SK-MEL-5 (cell line): ENCODE measurements at places on chromosomes 1 and 21. TPM values are rescaled to one million over a fixed set of nuclear protein-coding genes. Genes with fewer than 3 reads are reported as not detected.
A peak's percentile ranks its signal among the peaks of the same experiment; 100 is the strongest.

DNA sequence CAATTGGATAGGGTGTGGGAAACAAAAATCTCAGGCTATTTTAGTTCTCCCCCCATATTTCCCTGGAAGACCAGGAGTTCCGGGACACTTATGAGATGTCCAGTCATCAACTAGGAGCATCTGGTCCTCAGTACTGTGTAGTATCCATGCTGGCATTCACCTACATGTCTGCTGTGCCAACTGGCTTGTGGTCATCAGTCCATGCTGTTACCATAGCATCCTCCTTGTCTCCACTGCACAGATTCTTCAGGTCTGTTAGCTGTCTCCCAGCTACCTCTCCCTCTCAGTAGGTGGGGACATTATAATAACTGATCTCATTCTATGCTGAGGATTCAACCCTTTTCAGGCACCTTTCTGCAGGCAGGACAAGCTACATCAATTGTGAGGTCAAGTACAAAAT lies 302.9 kb downstream of the BARHL2 start:
- DNase-seq = no peak

The L1TD1 gene
- not detected in 2 replicates for total RNA-seq

DNA sequence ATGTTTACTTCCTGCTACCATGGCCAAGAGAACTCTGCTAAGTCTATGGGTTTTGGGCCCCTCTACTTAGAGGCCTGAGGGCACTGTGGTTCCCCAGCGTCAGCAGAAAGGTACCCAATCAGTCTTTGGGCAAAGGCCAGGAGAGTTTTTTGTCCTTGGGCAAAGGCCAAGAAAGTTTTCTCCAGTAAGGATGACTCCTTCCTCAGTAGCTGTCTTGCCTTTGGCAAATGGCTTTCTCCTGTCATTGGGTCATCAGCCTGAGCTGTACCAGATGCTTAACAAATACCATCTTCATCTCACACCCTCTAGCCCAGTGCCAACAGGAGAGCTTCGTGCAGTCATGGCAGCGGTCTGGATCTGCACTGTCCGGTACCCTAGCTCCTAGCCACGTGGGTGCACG lies 199.3 kb upstream of the TMEM51 start:
- no peak for DNase-seq

DNA sequence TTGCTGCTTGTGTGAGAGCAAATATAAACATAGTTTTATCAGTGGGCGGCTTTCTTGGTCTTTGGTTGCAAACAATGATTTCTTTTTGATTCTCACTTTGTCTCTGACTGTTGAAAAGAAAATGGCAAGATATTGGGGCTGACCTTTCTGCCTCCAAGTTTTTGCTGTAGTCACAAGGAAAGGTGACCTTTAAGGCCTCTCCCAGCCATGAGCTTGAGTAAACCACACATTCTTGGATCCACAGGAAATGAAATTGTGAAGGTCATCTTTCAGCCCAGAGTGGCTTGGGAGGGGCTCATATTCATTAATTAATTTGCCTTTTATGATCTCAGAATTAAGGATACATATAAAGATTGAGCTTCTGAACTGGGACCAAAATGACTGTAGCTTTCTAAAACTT lies 241.6 kb downstream of the BACH1 start:
- DNase-seq = peak; percentile 88

- no peak for DNase-seq
Measured at GRCh38 chr1:29196863-29197589, 15.3 kb upstream of the SRSF4 start.

DNA sequence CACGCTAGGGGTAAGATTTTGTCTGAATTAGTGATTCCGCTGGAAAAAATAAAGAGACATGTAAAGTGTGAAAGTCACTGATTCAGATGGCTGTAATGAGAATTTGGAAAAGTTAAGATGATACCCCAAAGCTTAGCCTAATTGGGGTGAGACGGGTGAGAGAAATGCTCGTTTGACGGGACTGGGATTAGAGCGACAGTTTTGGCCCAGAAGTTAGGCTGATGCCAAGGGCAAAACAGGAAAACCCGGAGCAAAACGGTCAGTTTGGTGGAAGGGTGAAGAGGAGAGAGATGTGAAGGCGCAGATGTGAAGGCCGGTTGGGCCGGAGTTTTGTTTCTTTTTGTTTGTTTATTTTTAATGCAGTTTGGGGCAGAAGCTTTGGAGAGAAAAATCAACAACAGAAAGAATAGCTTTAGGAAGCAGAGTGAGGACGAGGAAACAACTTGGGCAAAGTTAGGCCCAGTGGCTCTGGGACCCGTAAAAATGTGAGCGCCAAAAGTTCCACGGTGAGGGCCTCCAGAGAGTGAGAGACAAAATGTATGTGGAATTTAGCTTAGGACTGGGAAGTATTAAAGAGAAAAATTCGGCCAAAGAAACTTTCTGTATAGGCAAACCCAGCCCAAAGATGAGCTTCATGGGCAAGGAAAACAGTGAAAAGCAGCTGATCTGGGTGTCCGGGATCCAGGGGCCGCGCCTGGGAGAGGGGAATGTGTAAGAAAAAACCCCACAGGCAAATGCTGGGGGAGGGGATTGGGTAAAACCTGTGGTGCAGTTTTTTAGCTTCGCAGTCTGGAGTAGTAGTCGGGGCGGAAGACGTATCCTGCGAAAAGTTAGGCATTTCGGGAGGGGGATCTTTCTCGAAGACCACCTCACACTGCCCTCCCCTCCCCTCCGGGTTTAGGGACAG lies 1.2 kb downstream of the DMRTA2 start:
- DNase-seq = no peak
